AG08395 (cell line): ENCODE measurements at places on chromosomes 3 and 15.

DNA sequence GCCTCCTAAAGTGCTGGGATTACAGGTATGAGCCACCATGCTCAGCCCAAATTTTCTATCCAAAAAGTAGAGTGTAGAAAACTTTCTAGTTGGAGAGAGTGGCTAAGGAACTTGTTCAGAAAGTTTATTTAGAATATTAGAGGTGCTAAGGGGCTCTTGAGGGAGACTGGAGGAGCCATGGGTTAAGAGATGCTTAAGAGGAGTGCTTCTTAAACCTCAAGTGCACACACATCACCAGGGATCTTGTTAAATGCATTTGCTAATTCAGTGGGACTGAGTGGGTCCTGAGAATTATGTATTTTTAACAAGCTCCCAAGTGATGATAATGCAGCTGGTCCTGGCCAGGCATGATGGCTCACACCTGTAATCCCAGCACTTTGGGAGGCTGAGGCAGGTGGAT is 29.7 kb upstream of the SLMAP start:
- no peak for DNase-seq

DNA sequence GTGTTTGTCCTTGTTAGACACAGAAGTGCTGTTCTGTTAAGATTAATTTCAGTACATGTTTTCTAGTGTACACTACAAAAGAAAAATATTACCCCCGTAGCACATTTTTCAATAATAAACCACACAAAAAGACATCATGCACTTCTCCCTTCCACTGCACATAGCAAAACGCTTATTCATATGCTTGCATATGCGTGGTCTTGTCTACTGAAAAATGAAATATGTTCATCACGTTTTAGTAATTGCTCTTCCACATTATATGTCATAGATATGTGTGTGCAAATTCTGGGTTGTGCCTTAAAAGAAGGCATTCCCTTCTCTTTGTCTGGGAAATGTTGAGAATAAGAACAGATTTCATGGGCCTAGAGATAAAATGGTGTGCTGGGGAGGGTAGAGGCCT is 353.9 kb downstream of the NSUN3 start:
- no peak for DNase-seq

DNA sequence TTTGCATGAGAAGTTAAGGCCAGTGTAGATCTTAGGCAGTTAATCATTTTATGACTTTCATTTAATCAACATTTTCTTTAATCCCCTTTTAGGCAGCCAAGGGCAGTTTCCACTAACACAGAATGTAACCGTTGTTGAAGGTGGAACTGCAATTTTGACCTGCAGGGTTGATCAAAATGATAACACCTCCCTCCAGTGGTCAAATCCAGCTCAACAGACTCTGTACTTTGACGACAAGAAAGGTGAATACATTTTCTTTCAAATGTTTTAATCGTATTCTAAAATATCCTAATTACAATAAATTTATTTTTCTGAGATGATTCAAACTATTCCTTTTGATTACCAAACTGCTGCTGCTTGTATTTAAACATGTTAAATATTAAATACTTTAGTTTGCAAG is 843.2 kb downstream of the CADM2 start:
- no peak for DNase-seq

DNA sequence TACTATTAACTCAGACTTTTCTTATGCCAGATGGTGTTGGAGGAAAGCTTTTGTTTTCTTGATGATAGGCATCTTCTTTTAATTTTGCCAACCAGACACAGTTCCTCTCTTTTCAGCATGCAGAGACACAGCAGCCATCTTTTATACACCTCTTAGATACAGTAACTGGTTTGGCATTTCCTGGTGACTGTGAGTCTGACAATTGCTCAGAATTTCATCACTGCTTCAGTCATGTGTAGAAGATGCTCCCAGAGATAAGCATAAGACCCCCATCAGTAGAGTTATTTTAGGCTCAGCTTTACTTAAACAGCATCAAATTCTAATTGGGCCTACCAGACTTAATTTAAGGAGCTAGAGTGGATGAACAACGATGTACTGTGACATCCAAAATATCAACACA is 779.0 kb downstream of the SQOR start:
- DNase-seq = peak; percentile 38

- no peak for DNase-seq
Observed at GRCh38 chr3:46212101-46212500, 4.0 kb upstream of the CCR1 start.

DNA sequence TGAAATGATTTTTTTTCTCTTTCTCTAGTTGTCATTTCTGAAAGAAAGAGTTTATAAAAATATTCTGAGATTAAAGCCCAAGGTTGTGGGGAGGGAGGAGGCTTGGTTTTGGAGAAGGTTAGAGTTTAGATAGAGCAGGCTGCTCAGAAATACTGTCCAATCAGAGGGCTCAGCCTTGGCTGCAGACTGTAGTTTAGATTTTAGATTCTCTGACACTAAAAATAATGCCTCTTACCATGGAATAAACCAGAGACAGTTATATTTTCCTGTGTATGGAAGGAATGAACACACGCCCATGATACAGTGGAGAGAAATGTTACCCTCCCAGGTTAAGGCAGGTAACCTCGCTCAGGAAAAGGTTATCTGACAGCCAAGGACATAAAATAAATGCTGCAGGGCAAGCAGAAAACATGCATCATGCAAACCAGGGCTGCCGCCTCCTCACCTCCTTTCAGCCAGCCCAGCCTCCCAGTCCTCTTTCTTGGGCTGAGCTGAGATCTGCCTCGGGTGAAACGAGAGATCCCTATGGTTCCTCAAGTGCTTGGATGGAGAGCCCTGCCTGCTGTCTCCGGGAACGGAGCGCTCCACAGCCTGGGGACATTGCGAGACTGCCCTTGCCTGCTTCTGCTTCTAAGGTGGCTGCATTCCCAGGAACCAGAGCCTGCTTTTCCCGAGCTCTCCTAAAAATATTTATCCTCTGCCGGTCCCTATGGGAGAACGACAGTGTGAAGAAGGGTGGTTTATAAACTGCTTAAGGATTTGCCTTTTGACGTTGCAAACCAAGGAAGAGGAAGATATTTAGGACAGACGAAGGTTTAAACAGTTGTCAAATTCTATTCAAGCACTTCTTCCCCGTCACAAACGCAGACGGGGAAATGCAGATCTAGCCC is 848 bp downstream of the NCEH1 start:
- DNase-seq = peak; percentile 31

DNA sequence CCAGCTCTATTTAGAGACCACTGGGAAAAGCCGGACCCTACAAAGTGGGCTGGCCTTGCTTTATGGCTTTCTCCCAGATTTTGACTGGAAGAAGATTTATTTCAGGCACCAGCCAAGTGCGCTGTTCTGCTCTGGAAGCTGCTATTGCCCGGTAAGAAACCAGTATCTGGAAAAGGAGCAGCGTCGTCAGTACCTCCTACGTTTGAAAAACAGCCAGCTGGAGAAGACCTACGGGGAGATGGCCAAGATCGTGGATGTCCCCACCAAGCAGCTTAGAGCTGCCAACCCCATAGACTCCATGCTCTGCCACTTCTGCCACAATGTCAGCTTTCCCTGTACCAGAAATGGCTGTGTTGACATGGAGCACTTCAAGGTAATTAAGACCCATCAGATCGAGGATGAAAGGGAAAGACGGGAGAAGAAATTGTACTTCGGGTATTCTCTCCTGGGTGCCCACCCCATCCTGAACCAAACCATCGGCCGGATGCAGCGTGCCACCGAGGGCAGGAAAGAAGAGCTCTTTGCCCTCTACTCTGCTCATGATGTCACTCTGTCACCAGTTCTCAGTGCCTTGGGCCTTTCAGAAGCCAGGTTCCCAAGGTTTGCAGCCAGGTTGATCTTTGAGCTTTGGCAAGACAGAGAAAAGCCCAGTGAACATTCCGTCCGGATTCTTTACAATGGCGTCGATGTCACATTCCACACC is 60.9 kb downstream of the PXYLP1 start:
- DNase-seq = no peak

GRCh38 chr15:62920682-62921502 is 121.7 kb upstream of the TPM1 start:
- peak; percentile 53 for DNase-seq

GRCh38 chr15:85276508-85276907 is 103.9 kb upstream of the AKAP13 start:
- no peak for DNase-seq

GRCh38 chr3:184145111-184145524 is 10.0 kb downstream of the EIF2B5 start:
- peak; percentile 47 for DNase-seq

GRCh38 chr3:127629467-127630403 is 750 bp downstream of the PODXL2 start:
- DNase-seq = no peak

DNA sequence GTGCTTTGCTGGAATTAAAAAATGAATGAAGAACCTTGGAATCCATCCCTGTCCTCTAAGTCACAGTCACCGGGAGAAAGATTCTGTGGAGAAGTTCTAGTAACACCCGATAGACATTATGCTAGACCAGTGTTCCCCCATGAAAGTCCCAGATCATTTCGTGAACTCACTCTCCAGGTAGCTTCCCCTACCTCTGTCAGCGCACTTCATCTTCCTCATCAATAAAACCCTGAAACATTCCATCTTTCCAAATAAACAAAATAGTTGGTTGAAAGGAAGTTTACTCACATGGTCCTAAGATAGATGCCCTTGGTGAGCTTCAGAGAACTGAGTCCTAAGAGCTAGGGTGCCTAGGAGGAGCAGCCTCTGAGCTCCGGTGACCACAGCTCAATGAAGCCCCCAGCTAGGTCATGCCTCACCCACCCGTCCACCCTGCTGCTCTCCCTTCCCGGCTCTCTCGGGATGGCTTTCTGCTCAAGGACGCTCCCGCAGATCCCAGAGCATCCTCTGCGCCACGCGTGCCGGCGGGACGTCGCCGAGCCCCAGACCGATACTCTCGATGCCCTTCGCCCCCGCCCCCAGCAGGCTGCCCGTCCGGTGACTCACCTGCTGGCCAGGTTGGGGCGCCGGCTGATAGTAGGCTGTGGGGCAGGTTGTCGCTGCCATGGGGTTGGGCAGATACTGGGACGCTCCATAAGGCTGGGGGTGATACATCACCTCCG is 776 bp downstream of the VGLL3 start:
- peak; percentile 19 for DNase-seq

DNA sequence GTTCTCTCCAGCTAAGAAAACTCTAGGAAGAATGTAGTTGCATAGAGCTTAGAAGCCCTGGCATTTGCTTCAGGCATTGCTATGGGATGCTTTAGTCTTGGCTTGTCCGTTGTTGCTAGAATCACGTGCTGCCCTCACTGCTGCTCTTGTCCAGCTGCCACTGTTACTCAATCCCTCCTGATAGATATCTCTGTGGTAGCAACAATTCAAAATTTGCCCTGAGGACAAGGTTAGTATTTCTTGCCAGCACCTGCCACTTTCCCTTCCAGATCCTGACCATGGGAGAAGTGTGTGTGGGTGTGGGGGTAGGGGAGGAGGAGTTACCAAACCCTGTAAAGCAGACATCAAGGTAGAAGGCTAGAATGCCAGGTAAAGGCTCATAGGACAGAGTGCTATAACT is 113.8 kb downstream of the PPM1L start:
- no peak for DNase-seq

DNA sequence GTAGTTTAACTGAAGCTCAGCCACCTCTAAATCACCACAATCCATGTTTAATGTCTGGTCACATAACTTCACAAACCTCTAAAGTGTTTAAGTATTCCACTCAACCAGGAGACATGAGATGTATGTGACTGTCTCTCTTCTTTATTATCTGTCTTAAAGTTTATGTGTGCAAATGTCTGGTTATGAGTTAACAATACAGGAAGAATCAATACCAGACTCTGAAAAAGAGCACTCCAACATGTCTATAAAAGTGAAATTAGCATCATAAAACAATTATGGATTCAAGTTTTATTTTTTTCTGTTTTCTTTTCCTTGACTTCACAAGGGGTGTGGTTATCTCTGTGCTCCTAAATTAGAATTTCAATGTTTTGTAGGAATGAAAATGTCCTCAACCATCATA is 44.8 kb upstream of the AGBL1 start:
- no peak for DNase-seq

DNA sequence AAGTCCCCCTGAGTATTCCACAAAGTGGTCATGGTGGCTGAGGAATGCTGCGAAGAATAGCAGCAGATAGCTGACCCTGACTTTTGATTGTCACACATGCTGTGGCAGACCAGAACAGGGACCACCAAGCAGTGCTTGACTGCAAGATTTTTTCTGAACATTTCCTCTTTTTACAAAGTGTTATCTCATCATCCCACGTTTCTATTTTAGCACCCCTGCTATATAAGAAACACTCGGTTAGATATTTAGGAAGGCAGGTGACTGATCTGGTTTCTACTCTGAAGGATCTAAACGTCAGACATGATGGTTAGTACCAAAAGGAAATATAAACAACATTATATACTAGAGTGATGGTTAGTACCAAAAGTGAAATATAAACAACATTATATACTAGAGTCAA is 9.1 kb downstream of the SLC25A26 start:
- DNase-seq = no peak

GRCh38 chr3:135449046-135449445 is 516.5 kb upstream of the PPP2R3A start:
- DNase-seq = no peak

DNA sequence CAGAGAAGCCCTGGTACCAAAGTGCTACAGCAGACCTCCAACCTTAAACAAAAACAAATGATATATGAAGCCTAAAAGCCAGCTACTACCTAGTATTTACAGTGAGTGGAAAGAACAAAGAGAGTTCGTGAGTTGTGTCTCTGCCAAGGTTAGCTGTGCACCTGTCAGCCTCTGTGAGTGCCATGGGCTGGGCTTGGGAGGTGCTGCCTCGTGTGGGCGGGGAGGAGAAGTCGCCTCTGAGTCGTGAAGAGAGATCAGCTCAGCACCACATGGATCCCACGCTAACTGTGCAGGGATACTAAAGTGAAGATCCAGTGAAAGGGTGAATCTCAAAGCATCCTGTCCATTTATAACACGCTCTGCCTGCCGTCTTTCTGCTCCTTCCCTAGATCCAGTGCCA is 101.9 kb downstream of the CHDH start:
- no peak for DNase-seq

GRCh38 chr3:50154840-50155490 is at the start of gene SEMA3F:
SEMA3F (plus strand) TSS chr3:50155324; CDS start chr3:50159623, 4,299 bp downstream.
- DNase-seq = peak; percentile 87

DNA sequence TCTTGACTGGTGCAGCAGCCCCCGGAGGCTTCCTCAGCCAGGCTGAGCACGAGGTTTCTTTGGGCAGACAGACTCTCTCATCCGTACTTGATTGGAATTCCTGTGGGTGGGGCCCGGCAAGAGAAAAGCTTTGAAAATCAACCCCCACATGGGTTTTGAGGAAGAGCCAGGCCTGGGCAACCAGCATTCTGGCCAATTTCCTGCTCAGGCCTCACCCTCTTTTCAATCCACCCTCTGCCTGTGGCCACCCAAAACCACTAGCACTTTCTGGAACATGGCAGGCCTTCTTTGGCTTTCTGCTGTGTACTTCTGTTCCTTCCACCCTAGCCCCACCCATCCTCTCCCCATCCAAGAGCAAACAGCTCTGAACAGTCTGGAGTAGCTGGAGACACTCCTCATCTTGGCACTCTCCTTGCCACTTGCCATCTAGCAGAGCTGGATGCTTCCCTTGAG is 5.9 kb downstream of the MYO5C start:
- DNase-seq = no peak

GRCh38 chr3:44999782-45000181 is 23.7 kb downstream of the EXOSC7 start:
- DNase-seq = no peak
